ENCODE measurements at places on chromosomes 2 and 18.

- no peak for DNase-seq
Measured at GRCh38 chr2:154243685-154244084, 372.0 kb downstream of the GALNT13 start.

DNA sequence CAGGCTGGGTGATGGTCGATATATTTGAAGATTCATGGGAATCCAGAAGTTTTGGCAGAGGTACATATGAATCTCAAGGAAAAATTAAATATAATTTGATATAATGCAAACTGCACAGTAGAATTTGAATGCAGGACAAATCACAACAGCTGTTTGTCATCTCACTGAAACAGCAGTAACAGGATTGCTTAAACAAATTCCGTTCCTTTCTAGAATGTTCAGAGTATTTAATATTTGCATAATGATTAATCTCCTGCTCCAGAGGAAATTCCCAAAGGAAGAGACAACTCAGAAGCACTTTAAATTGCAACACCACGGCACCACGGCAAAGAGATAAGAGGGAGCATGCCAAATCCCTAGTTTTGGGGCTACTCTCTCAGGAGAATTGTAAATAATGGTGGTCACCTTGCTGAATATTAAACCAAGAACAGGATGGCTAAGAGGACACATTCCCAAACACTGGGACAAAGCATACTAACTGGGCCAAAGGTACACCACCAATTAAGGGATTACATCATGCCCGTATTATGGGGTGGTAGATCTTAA is 67.8 kb upstream of the MAP4K3 start:
- no peak for DNase-seq

- no peak for DNase-seq
Measured at GRCh38 chr18:34921226-34921625, 120.0 kb upstream of the MAPRE2 start.

DNA sequence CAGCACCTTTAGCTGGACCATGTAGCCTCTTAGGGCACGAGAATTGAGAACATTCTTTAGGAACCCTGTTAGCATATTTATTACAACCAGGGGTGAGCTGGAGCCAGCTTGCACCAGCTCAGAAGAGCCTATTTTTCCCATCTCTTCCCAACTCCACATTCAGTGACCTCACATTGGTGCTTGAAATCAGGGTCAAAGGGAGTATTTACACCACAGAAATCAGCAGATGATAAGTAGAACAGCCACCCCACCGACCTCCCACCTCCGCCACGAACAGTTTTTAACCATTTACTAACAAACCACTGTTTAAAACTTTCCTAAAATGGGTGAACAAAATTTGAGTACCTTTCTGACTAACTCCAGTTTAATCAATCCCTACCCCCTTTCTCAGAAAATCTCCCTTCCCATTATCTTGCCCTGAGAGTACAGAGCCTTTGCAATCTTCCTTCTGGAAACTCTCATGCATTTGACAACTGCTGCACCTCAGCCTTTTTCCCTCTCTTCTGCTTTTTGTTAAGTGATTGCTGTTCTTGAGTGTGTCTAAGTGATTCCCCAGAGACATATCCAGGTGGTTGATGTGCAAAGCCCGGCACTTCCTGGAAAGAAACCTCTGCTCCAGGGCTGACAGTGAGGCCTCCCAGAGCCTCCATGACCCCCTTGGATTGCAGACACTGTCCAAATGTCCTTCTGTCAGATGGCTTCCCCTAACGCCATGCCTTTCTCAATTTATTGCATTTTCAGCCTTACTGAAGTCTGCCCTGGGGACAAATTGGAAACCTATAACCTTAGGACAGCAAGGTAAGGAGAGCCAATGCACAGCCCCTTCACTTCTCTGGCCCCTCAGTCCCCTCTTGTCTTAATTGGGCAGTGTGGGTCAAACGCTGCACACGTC is 389.5 kb upstream of the TNP1 start:
- peak; percentile 56 for DNase-seq

GRCh38 chr18:73286584-73286983 is 418.8 kb upstream of the NETO1 start:
- no peak for DNase-seq

DNA sequence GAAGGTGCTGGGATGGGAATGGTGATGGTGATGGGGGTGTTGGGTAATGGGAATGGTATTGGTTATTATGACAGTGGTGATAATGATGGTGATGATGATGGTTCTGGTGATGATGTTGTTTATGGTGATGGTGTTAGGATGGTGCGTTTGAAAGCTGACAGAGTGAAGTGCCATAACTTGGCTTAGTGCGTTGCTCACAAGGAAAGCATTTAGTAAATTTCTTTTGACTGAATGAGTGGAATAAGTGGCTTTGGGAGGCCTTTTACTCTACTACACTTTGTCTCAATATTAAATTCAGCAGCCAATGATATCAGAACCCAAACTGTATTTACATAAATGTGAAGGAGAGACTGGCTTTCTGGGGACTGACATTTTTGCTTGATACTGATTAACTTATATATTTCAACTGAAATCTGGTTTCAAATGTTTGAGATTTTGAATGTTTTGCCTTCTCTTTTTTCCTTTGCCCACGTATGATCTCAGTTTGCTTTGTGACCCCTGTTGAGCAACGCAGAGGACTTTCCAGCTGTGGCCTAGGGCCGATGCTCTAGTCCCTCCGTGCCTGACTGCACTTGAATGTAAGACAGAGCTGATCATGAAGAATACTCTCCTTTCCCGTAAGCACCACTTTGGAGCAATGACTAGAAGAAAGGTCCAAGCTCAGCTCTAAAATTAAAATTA is 128.5 kb upstream of the SH3BP4 start:
- no peak for DNase-seq

DNA sequence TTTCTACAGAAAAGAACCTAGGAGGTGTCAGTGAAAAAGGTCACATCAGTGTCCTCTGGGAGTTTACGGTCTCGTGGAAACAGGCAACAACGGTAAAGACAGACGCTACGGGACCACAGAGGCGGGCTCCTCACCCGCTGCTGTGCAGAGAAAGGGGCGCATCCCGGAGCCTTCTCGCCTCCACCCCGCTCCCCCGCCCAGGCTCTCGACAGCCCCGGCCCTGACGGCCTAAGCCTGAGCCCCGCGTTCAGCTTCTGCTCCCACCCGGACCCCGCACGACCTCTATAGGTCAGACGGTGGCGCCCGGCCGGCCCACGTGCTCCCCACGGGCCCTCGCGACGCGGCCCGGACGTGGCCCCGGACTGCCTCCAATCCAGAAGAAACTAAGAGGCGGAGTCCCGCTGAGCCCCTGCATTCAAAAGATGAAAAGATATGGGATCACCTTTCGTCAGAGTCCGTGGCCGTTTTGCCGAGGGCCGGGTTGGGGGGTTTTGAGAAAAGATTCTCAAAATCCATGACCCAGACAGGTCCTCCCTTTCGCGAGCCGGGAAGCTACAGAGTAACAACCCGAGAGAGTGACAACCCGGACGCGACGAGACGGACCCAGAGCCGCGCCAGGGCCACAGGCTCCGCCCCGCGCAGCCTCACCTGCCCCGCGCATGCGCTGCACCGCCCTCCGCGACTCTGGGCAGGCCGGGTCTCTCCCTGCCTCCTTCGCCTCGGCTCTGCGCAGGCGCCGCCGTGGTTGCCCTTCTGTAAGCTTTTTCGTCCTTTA is at the start of gene ZC3H8:
Gene ZC3H8, minus strand, starts transcription at position 577 of the 775 bp plus-strand sequence. Its CDS starts 61 bp downstream, at position 516.
- DNase-seq, result peak; percentile 94

GRCh38 chr2:121596221-121597080 is 52.8 kb downstream of the CLASP1 start:
- peak; percentile 91 for DNase-seq

DNA sequence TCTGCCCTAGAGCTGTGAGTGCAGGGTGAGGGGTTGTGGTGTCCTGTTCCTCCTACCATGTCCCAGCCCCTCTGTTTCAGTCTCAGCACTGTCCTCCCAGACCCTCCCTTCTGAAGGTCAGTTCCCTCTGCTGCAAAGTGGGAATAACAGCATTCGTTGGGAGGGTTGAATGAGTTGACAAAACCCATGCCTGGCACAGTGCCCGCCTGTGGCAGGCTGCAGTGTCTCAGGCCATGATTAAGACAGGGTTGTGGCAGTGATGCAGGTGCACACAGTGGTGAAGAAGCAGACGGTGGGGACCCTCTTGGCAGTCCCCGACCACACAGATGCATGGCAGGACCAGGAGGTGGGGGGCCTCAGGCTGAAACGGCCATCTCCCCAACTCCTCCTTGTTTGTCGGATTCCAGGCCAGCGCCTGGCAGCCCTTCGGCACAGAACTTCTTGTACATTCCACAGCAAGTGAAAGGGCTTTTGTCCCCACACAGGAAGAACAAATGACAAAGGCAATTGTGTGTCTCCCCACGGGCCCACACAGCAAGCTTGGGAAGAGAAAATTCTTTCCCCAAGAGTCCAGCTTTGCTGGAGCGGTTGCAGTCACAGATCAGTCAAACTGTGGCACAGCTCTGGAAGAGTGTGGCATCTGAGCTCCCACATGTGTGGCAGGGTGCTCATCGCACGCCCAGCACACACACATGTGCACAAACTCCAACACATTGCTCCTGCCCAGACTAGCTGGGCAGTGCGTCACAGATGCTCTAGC is 92.0 kb upstream of the MSH2 start:
- no peak for DNase-seq

GRCh38 chr2:48677450-48677849 is 59.8 kb downstream of the GTF2A1L start:
- DNase-seq, result peak; percentile 12

- peak; percentile 56 for DNase-seq
Measured at GRCh38 chr2:65393743-65394422, 38.5 kb downstream of the SPRED2 start.

- no peak for DNase-seq
Measured at GRCh38 chr2:65320946-65321345, 93.3 kb downstream of the ACTR2 start.

DNA sequence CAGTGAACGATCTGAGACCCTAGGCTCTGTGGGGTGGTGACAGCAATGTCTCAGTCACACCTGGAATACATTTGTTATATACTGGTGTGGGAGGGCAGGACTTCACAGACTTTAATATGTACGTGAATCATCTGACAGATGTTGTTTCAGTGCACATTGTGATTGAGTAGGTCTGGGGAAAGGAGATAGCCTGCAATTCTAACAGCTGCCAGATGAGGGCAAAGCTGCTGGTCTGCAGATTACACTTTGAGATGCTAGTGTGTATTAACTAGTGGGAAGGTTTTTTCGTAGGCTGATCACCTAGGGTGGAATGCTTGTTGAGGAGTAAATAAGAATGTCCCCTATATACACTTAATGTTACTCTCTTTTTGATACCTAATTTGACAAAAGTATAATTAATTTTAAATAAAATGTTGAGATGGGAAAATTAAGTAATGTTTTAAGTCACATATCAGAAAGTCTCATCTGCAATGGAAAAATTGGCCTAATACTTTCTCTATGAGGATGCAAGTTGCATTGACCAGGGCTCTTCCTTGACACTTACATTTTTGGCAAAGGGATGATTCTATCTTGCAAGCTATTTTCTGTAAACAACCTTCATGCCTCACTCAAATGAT is 496.9 kb upstream of the HNMT start:
- peak; percentile 49 for DNase-seq

DNA sequence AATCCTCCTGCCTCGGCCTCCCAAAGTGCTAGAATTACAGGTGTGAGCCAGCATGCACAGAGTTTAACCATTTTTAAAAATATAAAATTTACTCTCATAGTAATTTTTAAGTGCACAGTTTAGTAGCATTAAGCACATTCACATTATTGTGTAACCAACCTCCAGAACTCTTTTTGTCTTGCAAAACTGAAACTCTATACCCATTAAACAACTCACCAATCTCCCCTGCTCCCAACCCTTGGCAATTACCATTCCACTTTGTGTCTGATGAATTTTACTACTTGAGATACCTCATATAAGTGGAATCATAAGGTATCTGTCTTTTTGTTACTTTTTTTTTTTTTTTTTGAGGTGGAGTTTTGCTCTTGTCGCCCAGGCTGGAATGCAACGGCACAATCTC is 112.5 kb downstream of the BMPR2 start:
- DNase-seq, result no peak

DNA sequence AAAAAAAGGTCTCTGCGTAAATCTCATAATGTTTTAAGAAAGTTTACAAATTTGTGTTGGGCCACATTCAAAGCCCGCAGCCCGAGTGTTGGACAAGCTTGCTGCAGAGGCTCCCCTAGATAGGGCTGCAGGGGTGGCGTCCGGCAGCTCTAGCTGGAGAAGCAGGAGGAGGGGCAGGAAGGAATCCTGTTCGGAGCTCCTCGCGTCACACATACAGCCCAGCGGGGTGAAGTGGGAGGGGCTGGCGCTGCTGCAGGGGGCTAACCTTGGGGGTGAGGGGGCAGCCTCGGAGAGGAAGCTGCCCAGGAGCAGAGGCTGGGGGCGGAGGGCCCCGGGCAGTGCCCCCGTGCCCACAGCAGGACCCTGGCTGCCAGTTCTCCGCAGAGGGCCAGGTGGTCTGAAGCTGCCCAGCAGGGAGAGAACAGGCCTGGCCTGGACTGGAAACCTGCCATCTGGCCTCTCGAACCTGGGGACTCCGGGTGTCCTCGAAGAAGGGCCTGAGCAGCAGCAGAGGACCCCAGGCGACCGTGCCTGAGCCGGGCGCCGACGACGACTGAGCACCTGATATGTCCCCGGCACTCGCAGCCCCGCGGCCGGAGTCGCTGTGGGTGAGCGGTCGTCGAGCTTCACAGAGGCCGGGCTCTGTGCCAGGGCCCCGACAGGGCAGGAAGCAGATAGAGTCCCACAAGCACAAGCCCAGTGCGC is 2.6 kb upstream of the GPR35 start:
- DNase-seq, result no peak

DNA sequence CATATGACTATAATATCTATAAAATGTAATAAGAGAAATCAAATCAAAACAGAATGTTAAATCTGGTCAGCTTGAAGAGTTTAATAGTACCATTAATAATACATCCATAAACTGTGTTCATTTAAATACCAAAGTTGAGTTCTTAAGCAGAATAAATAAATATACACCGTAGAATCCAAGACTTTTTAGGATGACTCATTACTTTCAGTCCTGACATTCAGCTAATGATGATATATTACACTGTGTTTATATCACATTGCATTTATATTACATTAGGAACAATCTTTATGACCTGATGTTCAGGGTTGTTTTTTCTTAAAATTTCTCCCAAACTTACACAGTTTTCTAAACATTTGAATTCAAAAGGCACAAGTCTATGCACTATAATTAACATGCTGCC is 331.3 kb downstream of the SS18 start:
- DNase-seq, result no peak

DNA sequence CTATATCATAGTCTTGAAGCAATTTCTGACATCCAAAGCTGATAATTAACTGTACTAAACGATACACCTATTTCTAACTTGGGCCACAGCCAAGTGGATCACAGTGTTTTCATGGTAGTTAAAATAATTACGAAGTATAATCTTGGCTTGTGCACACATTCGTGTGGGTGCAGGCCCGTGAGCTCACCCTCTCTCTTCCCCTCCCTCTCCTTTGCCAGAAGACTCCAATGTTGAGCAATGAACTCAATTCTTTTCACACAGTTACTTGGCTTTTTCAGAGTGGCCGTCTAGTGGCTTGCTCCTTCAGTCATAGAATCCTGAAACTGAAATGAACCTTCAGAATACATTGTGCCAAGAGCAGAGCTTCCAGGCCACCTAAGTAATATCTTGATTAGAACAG is 178.7 kb downstream of the NCKAP5 start:
- no peak for DNase-seq

- DNase-seq, result no peak
Measured at GRCh38 chr18:446941-447560, 53.5 kb downstream of the COLEC12 start.

Measured in NB4 (cell line).